ENCODE measurements at places on chromosomes 2 and 18. TPM values are rescaled to one million over a fixed set of nuclear protein-coding genes. Genes with fewer than 3 reads are reported as not detected.

The IL36A gene
- total RNA-seq = not detected

The DNAJC27 gene
- 24.5 TPM for total RNA-seq

The FAP gene
- 2.3 TPM for total RNA-seq

The NFATC1 gene
- total RNA-seq = 1.4 TPM

The C2orf80 gene
- 38.1 TPM for total RNA-seq

The TMEM17 gene
- 7.8 TPM for total RNA-seq

The ALK gene
- total RNA-seq = 21.0 TPM

The DSG2 gene
- 6.2 TPM for total RNA-seq

The REG1B gene
- total RNA-seq = not detected

The SMAD4 gene
- total RNA-seq = 59.1 TPM

The UGT1A5 gene
- total RNA-seq = not detected

The AKAIN1 gene
- not detected for total RNA-seq

The PLEKHM3 gene
- 42.9 TPM for total RNA-seq

The PROKR1 gene
- 1.8 TPM for total RNA-seq

The IER3IP1 gene
- total RNA-seq = 21.9 TPM

The CPO gene
- not detected for total RNA-seq

The SLC8A1 gene
- total RNA-seq = 190 TPM

The C1QL2 gene
- 2.3 TPM for total RNA-seq

The CAPN14 gene
- 0.69 TPM for total RNA-seq

The MAIP1 gene
- total RNA-seq = 20.3 TPM

The FOXI3 gene
- not detected for total RNA-seq

The GCKR gene
- 0.69 TPM for total RNA-seq

The RAX gene
- total RNA-seq = 0.23 TPM

The POTEC gene
- total RNA-seq = 0.46 TPM

The C1GALT1C1L gene
- total RNA-seq = 0.92 TPM

The PLGLB2 gene
- 1.6 TPM for total RNA-seq

The GLI2 gene
- 1.2 TPM for total RNA-seq

The RAMP1 gene
- total RNA-seq = 29.3 TPM

The MAP2 gene
- 911 TPM for total RNA-seq

The CYRIA gene
- total RNA-seq = 79.6 TPM

The GALNT13 gene
- 37.8 TPM for total RNA-seq

The HOXD12 gene
- total RNA-seq = not detected

The EMX1 gene
- not detected for total RNA-seq

The SERPINE2 gene
- 73.6 TPM for total RNA-seq

The ALLC gene
- total RNA-seq = not detected

The CCDC68 gene
- total RNA-seq = 4.4 TPM

The LIPG gene
- 6.9 TPM for total RNA-seq

The POTEJ gene
- 0.46 TPM for total RNA-seq

The ELP2 gene
- total RNA-seq = 101 TPM

The TCF4 gene
- total RNA-seq = 285 TPM

The STEAP3 gene
- 1.8 TPM for total RNA-seq

The CACNB4 gene
- total RNA-seq = 67.8 TPM

The BOLL gene
- total RNA-seq = 1.4 TPM

The RTP5 gene
- 13.8 TPM for total RNA-seq

The TNFRSF11A gene
- 0.46 TPM for total RNA-seq

The NOL4 gene
- 71.3 TPM for total RNA-seq

Measured in diencephalon (tissue), 1 donor.